Activated CD4-positive, alpha-beta T cell treated with anti-CD3 and anti-CD28 coated beads for 36 hours (primary cell): ENCODE measurements at places on chromosomes 16 and 17. TPM values are rescaled to one million over a fixed set of nuclear protein-coding genes. Genes with fewer than 3 reads are reported as not detected.

DNA sequence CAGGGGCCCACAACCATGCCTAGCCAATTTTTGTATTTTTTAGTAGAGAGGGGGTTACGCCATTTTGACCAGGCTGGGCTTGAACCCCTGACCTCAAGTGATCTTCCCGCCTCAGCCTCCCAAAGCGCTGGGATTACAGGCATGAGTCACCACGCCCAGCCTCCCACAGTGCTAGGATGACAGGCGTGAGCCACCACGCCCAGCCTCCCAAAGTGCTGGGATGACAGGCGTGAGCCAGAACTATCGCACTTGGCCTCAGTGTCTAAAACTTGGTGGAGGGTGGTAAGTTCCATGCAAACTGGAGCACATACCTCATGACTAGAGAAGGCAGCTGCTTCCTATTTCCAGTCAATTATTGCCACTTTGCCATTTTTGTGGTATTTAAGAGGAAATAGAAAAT is 7.1 kb downstream of the HSD17B2 start:
- DNase-seq: no peak

- no peak for DNase-seq
Measured at GRCh38 chr17:28396635-28397239, 9.3 kb downstream of the SLC46A1 start.

The KCTD2 gene
- total RNA-seq: 15.3 TPM

DNA sequence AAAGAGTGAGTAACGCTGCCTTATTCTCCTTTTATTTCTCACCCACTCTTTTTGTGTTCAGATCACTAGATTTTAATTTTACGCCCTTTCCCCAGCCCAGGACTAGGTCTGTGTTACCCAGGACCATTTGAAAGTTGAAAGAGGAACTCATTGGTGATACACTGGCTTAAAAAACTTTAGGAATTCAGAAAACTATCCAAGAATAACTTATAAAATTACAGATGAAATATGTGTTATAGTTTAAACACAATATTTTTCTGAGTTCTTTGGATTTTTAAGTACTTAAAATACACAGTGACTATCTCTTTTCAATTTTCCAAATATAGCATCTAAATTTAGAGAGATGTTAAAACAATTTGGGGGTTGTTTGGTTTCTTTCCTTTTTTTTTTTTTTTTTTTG is 385.2 kb downstream of the CDH13 start:
- DNase-seq: no peak

- DNase-seq: no peak
Measured at GRCh38 chr16:49849754-49850108, 6.2 kb downstream of the ZNF423 start.

DNA sequence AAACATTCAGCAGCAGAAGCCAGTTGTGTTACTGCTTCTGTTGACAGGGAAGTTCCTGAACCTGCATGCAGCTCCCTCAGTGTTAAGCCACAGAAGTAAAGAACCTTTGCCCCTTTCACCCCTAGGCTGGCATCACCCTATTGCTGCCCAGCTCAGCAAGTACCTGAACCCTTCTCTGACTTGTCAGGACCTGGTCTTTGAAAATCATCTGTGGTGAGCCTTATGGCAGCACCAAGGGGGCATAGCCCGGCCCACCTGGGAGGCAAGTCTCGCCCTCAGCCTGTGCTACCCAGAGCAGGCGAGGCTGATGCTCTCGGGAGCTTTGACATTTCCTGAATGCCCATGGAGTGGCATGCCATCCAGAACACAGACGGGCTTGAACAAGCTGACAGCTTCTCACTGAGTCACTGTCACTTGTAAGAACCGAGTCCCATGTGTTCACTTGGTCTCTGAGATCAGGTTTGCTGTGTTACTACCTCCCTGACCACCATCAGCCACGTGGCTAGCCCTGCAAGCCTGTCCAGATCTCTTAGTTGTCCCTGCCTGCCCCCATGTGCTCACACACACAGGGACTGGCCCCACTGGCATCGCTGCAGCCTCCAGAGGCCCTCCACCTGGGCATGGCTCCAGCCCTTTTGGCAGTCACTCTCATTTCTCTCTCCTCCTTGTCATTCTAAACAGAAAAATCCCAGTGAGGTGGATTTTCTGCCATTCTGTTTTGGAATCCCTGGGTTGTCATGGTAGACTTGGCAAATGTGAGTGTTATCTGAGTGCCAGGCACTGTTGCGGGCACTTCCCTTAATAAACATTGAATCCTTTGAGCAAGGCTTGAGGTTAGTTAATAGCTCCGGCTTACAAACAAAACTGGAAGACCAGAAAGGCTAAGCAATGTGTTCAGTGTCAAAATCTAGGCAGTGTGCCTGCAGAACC is 2.9 kb upstream of the CARMIL2 start:
- no peak for DNase-seq
